ENCODE measurements at places on chromosomes 5 and 9.

DNA sequence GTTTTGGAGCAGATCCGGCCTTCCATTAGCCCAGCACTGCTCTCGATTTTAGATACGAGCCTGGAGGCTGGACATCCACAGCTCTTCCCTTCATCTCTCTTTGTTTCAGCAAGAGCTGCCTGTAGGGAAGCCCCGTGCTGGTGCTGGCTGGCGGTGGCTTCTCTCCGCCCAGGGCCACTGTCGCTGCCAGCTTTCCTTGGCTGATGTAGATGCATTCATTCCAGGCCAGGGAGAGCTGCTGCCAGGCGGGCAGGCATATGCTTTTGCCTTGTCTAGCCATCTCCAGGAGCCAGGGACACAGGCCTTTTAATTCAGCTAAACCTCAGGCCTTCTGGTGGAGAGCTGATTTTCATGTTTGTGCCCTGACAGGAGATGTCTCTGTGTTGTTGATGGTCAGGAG lies 409.3 kb upstream of the CLINT1 start:
- no peak for DNase-seq

GRCh38 chr9:129685220-129685932 lies 19.9 kb downstream of the PRRX2 start:
- DNase-seq: peak; percentile 63

GRCh38 chr9:137411260-137411644 lies 11.7 kb downstream of the EXD3 start:
- DNase-seq: no peak

DNA sequence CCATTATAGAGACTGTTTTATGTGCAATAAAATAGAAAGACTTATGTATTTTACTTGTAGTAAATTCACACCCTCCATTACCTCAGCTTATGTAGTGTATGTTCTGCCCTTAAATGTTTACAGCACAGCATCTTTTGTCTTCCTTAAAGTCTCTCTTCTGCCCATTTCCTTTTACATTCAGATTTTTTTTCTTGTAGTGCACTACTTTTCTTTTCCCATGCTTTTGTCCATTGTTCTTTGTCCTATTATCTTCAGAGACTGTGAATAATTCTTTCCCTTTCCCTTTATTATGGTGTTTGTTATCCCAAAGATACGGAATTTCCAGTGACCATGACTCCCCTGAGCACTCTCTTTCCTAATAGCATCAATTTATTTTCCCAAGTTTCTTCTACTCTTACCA lies 66.1 kb upstream of the TYRP1 start:
- no peak for DNase-seq

- DNase-seq: no peak
Measured at GRCh38 chr5:95939465-95939864, 22.2 kb downstream of the ELL2 start.

- no peak for DNase-seq
Measured at GRCh38 chr5:76801803-76802195, 17.0 kb upstream of the F2RL1 start.

GRCh38 chr9:1207686-1208085 lies 157.5 kb downstream of the DMRT2 start:
- peak; percentile 66 for DNase-seq

GRCh38 chr9:132562306-132562573 lies 20.2 kb upstream of the BARHL1 start:
- no peak for DNase-seq

GRCh38 chr5:71786337-71787055 lies 67.4 kb downstream of the CARTPT start:
- DNase-seq: no peak

GRCh38 chr9:73841018-73841417 lies 656.1 kb upstream of the RORB start:
- DNase-seq: no peak

- DNase-seq: no peak
Measured at GRCh38 chr9:130343445-130343918, 77.9 kb downstream of the HMCN2 start.

DNA sequence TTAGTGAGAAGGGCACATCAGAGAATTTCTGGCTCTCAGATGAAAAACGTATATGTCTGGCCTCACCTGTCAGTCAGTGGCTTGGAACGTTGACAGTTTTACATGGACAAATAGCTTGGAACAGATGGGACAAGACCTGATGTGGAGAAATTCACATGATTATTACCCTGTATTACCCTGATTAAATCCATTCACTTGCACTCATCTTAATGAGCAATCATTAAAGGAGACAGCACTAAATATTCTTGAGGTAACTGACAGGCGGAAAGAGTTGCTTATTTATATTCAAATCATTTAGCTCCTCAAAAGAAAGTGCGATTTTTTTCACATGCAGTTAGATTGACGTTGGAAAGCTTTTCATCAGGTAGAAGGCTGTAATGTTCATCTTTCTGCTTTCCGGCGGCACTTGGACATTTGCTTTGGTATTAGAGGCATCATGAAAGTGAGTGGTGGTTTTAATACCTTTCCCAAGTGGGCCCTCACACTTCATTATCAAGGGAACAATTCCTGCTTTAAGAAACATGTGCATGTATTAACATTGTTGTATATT lies 11.7 kb upstream of the TAS2R1 start:
- no peak for DNase-seq

DNA sequence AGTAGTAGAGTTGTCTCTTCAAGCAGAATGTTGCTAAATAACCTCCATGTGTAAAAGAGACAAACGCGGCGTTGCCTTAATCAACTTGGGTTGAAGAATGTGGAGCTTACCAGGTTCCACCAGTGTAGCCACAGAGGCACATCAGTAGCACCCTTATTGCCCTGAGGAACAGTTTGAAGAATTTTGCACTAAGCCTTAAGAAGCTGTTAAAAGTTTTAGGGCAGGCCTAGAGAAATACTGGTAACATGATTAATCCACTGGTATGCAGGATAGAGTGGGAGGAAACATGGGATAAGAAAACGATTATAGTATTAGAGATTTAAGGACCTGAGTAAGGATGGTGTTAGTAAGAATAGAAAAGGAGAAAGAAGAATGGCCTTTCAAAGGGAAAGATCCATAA lies 100.6 kb downstream of the ZCCHC7 start:
- peak; percentile 46 for DNase-seq

- DNase-seq: peak; percentile 18
Measured at GRCh38 chr9:113526841-113527240, 63.3 kb downstream of the RGS3 start.

- DNase-seq: no peak
Measured at GRCh38 chr9:126915281-126915816, 767 bp downstream of the RALGPS1 start.

DNA sequence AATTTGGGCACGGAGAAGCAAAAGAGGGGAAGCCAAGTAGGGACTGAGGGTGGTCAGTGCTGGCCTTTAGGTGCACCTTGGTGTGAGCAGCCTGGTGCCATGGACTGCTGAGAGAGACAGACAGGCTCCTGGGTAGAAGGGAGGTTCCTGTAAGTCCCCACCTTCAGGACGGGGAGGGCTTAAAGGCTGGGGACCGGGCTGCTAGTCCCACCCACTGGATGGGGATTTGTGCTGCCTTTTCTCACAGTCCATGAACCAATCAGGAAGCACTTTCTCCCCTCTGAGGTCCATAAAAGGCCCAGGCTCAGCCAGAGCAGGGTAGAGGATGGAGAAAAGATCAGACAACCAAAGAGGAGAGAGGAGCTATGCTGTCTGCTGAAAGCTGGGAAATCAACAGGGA lies 15.2 kb downstream of the CDC25C start:
- DNase-seq: no peak

DNA sequence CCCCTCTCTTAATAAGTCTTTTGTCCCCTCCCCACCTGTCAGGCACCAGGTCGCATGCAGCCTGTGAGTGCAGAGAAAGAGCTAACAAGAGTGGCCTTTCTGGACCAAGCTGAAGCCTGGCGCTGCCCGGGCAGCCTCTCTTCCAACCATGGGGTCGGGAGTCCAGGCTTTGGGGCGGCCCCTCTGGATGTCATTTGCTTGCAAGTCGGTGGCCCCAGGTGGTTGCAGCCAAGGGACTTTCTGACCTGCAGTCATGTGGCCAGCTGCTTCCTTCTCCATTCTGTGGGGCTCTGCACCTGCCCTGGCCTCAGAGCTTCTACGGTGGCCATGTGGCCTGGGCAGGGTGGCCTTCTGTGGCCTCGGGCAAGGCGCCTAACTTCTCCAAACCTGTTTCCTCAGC lies 159.7 kb downstream of the DAB2IP start:
- no peak for DNase-seq

- DNase-seq: no peak
Measured at GRCh38 chr5:124234022-124234769, 512.2 kb downstream of the ZNF608 start.

DNA sequence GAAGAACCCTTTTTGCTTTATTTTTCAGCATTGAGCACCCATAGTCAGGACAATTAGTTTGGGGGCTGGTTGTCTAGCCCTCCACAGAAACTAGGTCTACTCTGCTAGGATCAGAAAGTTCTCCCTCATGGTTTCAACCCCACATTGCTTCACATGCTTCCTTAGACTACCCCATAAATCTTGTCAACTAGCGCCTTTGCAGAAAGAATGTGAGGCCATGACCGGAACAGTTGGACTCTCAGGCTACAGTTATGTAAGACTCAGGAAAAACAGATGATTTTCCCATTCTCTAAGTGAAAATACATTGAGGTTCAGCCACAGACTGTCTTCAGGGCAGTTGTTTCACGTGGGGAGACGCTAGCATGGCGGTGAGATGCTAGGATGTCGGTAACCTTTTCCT lies 255.6 kb downstream of the NR3C1 start:
- peak; percentile 57 for DNase-seq

- DNase-seq: peak; percentile 7
Measured at GRCh38 chr9:88936668-88937067, 54.6 kb upstream of the S1PR3 start.

DNA sequence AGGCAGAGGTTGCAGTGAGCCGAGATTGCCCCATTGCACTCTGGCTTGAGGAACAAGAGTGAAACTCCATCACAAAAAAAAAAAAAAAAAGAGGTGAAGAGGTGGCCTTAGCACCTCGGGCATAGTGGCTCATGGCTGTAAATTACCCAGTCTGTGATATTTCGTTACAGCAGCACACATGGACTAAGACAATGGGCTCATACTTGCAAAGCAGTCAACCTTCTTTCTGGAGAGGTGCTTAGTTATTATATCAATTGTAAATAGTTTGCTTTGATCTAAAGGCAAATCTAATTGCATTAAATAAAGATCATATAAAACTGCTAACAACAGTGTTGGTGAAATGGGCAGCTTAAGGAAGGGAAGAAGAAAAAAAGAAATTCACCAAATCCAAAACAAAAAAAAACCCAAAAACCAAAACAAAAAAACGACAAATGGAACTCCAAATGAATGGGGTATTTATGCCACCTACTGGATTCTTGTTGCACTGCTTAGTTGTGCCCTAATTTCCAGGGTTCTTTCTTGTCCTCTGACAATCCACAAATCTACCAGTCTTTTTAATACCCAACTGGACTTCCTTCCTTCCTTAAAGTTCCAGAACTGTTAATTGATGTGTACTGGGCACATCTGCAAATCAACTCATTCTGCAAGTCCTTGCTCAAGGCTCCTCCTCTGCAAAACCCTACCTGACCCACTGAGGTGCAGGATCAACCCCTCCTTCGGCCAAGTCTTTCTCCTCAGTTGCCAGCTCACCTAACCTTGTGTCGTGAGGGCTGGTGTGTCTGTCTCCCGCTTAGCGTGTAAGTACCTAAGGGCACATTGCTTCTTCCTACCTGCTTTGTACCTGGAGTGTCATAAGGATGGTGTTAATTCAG lies 35.0 kb upstream of the DMRT1 start:
- peak; percentile 51 for DNase-seq

Data from IMR-90 (cell line).